ENCODE measurements at places on chromosomes 1 and 21. TPM values are rescaled to one million over a fixed set of nuclear protein-coding genes. Genes with fewer than 3 reads are reported as not detected.

GRCh38 chr1:15465674-15466073 is 9.1 kb downstream of the CELA2A start:
- no peak for DNase-seq

- DNase-seq: no peak
Observed at GRCh38 chr1:87201768-87202167, 126.9 kb upstream of the LMO4 start.

DNA sequence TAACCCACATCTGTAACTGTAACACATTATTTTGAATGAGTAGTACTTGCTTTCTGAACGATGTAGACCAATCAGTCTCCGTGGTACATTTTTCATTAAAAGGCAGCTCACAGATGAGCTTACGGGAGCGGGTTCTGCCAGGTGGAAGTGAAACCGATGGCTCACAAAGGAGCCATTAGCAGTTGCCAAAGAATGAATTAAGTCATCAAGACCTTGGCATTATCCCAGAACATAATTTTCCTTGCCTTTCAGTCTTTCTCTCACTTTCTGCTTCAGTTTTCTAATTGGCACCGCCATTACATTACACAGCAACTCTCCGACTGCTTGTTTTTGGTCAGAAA is 33.5 kb upstream of the UTS2 start:
- DNase-seq: no peak

DNA sequence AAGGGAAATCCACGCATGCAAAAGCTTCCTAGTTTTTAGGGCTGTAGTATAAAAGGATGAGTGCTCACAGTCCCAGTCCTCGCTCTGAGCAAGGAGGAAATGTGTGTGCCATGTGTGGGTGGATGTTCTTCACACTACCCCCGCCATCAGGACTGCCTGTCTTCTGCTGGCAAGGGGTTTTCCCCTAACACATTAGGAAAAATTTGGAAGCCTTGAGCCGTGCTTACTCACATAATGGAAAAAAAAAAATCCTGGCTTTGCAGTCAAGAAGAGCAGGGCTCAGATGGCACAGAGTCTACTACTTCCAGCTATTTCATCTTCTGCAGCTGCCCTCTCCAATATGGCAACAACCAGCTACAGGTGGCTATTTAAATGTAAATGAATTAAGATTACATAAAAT is 363.1 kb downstream of the PLPP3 start:
- no peak for DNase-seq

DNA sequence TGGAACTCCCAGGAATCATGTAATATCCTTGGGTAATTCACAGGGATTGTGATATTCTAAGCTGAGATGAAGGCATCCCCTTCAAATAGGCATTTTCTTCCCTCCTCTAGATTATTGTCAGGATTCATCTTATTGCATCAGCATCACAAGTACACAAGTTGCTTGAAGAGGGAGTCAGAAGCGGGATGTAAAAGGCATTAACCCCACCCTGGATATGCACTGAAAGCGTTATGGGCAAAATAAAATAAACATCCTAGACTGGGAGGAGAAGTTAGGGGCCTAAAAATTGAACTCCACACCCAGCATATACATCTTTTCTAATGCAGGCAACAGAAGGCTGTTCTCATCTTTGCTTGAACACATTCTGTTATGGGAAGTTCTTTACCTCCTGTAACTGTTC is 381.2 kb downstream of the SETD4 start:
- no peak for DNase-seq

DNA sequence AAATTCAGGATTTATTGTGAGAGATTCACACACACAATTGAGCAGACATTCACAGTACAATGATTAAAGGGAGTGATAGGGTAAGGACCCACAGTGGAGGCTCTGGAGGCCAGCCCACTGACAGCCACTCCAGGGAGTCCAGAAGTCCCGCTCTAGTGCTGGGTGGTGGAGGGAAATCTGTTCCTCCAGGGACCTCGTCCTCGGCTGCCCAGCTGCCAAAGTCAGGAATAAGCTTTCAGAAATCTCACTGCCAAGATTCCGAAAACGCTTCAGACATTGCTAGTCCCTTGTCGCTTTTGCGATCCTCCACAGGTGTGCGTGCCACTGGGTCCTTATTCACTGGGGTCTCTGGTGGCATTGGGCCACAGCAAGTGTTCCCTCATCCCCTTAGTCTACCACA is 2.3 kb downstream of the MX1 start:
- no peak for DNase-seq

Gene MIGA1
- total RNA-seq: 12.6 TPM
